ENCODE measurements at places on chromosomes 2 and 18. TPM values are rescaled to one million over a fixed set of nuclear protein-coding genes. Genes with fewer than 3 reads are reported as not detected.

UBR3 gene
- total RNA-seq = 20.9 TPM

DYNC1I2 gene
- total RNA-seq = 178 TPM

PDK1 gene
- 66.9 TPM for total RNA-seq

GALR1 gene
- total RNA-seq = not detected

LYPD6 gene
- 16.1 TPM for total RNA-seq

MBP gene
- total RNA-seq = 9.5 TPM

REEP1 gene
- not detected for total RNA-seq

PDIA6 gene
- 538 TPM for total RNA-seq

CYTIP gene
- total RNA-seq = 1.8 TPM

POTEC gene
- total RNA-seq = not detected

STEAP3 gene
- 27.3 TPM for total RNA-seq

RNF144A gene
- 9.5 TPM for total RNA-seq

FEV gene
- total RNA-seq = not detected

ACOXL gene
- not detected for total RNA-seq

WNT10A gene
- total RNA-seq = 0.72 TPM

PRKAG3 gene
- not detected for total RNA-seq

CAPN14 gene
- total RNA-seq = 0.96 TPM

CYP27C1 gene
- total RNA-seq = 3.5 TPM

DLX2 gene
- total RNA-seq = 0.72 TPM

PLEKHA3 gene
- 6.5 TPM for total RNA-seq

EXOC6B gene
- 9.9 TPM for total RNA-seq

ZDBF2 gene
- total RNA-seq = 9.6 TPM

PMAIP1 gene
- total RNA-seq = 50.3 TPM

TM4SF20 gene
- not detected for total RNA-seq

IFIH1 gene
- total RNA-seq = 13.1 TPM

ANKRD30B gene
- 0.59 TPM for total RNA-seq

GAL3ST2 gene
- not detected for total RNA-seq

FBXO41 gene
- 1.1 TPM for total RNA-seq

MTA3 gene
- total RNA-seq = 22.9 TPM

CNGA3 gene
- total RNA-seq = not detected

COL4A4 gene
- 1.4 TPM for total RNA-seq

AQP4 gene
- total RNA-seq = not detected
